Aorta (tissue), 5 donors: ENCODE measurements at places on chromosomes 4 and X. TPM values are rescaled to one million over a fixed set of nuclear protein-coding genes. Genes with fewer than 3 reads are reported as not detected.

DNA sequence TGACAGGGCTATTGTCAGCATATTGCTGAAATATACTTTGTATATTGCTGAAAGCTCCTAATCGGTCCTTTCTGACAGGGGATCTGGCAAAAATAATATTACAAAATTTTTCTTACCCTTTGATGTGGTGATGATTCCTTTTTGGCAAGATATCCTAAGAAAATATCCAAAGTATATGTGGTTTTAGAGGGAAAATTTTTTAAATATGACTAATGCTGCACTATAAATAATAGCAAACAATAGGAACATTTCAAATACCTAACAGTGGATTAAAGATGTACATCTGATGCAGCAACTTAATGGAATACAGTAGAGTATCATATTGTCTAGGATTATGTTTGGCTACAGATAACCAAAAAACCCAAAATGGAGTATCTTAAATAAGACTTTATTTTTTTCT, 49.6 kb downstream of the RRAGB start:
- no peak overlapping the region for H3K27ac ChIP-seq
- no peak overlapping the region for H3K4me3 ChIP-seq
- H3K27me3 ChIP-seq = no peaks in the 10 kb centered on the region
- no peaks in the 10 kb centered on the region for H3K36me3 ChIP-seq

The SMIM10 gene
- total RNA-seq = 13.5 TPM

DNA sequence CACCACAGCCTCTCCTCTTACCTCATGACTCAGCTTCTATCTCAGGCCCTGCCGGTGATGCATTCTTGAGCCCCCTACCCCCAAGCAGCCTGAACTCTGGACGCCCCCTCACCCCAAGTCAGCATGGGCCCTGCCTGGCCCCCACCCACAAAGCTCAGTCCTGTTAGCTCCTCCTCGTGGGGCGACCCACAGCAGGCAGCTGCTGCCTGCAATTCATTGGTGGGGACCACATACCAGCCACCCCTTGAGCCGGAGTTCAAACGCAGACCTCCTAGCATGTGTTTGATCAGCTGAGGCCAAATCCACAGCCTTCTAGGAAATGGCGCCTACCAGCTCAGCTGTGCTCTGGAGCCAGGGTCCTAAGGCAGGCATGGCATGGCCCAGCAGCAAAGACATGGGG, 111.8 kb downstream of the EFNB1 start:
- no peaks in the 10 kb centered on the region for H3K36me3 ChIP-seq
- H3K4me3 ChIP-seq = no peak overlapping the region
- H3K4me1 ChIP-seq = no peaks in the 10 kb centered on the region
- no peaks in the 10 kb centered on the region for H3K27me3 ChIP-seq
- no peak for DNase-seq
- H3K27ac ChIP-seq = no peak overlapping the region

- H3K36me3 ChIP-seq = no peaks in the 10 kb centered on the region
- no peaks in the 10 kb centered on the region for H3K4me1 ChIP-seq
- no peaks in the 10 kb centered on the region for H3K27me3 ChIP-seq
- H3K27ac ChIP-seq = no peak overlapping the region
- DNase-seq = no peak
Measured at GRCh38 chr4:1471443-1472147, 65.4 kb upstream of the NKX1-1 start.

GRCh38 chr4:81491943-81492342, 20.2 kb upstream of the RASGEF1B start:
- no peaks in the 10 kb centered on the region for H3K36me3 ChIP-seq
- no peak overlapping the region for H3K27ac ChIP-seq
- DNase-seq = no peak
- no peak overlapping the region for H3K4me3 ChIP-seq

DNA sequence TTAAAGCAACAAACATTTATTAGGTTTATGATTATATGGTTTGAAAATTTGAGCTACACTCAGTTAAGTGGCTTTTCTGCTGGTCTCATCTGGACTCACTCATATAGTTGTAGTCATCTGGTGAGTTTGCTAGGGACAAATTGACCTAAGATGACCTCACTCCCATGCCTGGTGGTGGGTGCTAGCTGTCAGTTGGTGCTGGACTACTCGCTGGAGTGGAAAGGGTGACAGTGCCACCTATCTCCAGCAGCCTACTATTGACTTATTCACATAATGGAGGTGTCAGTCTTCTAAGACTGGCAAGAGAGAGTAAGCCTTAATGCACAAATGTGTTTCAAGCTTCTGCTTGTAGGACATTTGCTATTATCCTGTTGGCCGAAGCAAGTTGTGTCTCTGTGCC, 88.2 kb downstream of the TASL start:
- no peak overlapping the region for H3K27ac ChIP-seq
- no peaks in the 10 kb centered on the region for H3K27me3 ChIP-seq
- H3K36me3 ChIP-seq = no peaks in the 10 kb centered on the region
- DNase-seq = no peak
- H3K4me3 ChIP-seq = no peak overlapping the region
- H3K4me1 ChIP-seq = no peaks in the 10 kb centered on the region

The DMD gene
- total RNA-seq = 260 TPM

DNA sequence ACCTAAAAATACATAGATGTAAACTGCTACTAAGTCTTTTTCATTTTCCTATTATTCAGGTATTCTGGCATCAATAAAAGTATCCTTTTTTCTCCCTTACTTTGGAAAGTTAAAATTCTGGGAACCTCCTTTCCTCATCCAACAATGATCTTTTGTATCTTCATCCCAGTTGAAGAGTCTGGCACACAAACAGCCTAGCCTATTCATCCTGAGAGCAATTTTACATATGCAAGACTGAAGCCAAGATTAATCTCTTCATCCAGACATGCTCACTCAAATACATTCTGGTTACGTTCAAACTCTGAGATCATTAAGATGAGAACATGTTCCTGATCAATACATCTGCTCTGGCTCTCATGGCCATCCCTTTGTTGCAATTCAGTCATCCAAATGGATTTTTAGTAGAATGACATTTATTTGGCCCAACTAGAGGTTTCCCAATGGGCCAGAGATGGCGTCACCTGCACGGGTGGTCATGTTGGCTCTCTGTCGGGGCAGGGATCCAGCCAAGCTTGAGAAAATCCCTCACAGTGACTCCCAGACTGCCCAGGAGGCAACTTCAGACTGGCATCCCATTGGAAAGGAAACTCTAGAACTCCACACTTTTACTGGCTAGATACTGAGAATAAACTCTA, 135.3 kb upstream of the VCX2 start:
- H3K4me1 ChIP-seq = no peaks in the 10 kb centered on the region
- H3K4me3 ChIP-seq = no peak overlapping the region
- H3K27me3 ChIP-seq = no peaks in the 10 kb centered on the region

DNA sequence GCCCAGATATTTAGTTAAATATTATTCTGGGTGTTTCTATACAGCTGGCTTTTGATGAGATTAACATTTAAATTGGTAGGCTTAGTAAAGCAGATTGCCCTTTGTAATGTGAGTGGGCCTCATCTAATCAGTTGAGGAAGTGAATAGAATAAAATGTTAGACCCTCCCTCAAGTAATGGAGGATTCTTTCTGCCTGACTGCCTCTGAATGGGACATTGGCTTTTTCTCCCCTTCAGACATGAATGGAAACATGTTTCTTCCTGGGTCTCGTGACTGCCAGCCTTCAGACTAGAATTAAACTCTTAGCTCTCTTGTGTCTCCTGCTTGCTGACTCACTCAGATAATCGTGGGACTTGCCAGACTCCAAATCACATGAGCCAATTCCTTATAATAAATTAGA, 266.7 kb downstream of the INPP4B start:
- no peaks in the 10 kb centered on the region for H3K27me3 ChIP-seq
- no peaks in the 10 kb centered on the region for H3K36me3 ChIP-seq
- no peak overlapping the region for H3K4me3 ChIP-seq
- no peak overlapping the region for H3K27ac ChIP-seq

GRCh38 chr4:56627985-56628384, 53.1 kb downstream of the HOPX start:
- no peak overlapping the region for H3K27ac ChIP-seq
- DNase-seq = no peak
- no peaks in the 10 kb centered on the region for H3K27me3 ChIP-seq
- H3K36me3 ChIP-seq = no peaks in the 10 kb centered on the region

The INTS12 gene
- 21.4 TPM for total RNA-seq
